ENCODE measurements at places on chromosomes 12 and 14.
A peak's percentile ranks its signal among the peaks of the same experiment; 100 is the strongest.

GRCh38 chr12:39329018-39329417, 113.9 kb downstream of the KIF21A start:
- peaks cover 98% of the 10 kb centered on the region for H3K36me3 ChIP-seq
- H3K4me1 ChIP-seq: no peaks in the 10 kb centered on the region
- DNase-seq: no peak

- H3K4me1 ChIP-seq: peaks cover 5% of the 10 kb centered on the region
- no peak for DNase-seq
- peak overlapping the region; percentile 25 for H3K27ac ChIP-seq
- no peak overlapping the region for H3K4me3 ChIP-seq
- no peaks in the 10 kb centered on the region for H3K27me3 ChIP-seq
Observed at GRCh38 chr12:53483225-53483978, 15.9 kb downstream of the MAP3K12 start.

DNA sequence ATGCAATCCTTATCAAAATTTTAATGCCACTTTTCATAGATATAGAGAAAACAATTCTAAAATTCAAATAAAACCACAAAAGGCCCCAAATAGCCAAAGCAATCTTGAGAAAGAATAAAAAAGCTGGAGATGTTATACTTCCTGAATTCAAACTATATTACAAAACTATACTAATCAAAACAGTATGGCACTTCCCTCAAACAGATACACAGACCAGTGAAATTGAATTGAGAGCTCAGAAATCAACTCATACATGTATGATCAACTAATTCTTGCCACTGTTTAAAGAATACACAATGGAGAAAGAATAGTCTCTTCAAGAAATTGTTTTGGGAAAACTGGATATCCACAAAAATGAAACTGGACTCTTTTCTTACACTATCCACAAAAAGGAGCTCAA, 55.4 kb downstream of the FOXG1 start:
- no peak for DNase-seq
- H3K27me3 ChIP-seq: no peaks in the 10 kb centered on the region
- no peak overlapping the region for H3K4me3 ChIP-seq

DNA sequence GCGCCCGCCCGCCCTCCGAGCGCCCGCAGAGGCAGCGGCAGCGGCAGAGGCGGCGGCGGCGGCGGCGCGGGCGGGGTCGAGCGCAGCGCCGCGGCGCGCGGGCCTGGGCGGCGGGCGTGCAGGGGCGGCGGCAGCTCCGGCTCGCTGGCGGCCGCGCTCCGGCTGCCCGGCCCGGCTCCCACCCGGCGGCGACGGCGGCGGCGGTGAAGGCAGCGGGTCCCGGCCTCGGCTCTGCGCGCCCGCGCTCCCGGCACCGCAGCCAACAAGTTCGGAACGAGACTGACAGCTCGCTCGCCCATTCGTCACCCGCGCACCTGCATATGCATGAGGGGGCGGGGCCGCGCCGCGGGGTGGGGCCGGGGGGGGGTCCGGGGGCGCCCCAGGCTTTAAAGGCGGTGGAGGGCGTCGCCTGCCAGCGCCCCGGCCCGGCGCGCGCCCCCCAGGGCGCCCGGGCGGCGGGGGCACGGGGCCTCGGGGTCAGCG, at the start of gene JAG2:
JAG2 (minus strand) TSS at position 281 of the 483 bp plus-strand sequence. CDS start 356 bp downstream, outside the sequence.
- peak; percentile 27 for DNase-seq
- H3K36me3 ChIP-seq: no peaks in the 10 kb centered on the region
- peak within 1 kb of the TSS; percentile 81 for H3K4me3 ChIP-seq
- no peak within 1 kb of the TSS for H3K27ac ChIP-seq

DNA sequence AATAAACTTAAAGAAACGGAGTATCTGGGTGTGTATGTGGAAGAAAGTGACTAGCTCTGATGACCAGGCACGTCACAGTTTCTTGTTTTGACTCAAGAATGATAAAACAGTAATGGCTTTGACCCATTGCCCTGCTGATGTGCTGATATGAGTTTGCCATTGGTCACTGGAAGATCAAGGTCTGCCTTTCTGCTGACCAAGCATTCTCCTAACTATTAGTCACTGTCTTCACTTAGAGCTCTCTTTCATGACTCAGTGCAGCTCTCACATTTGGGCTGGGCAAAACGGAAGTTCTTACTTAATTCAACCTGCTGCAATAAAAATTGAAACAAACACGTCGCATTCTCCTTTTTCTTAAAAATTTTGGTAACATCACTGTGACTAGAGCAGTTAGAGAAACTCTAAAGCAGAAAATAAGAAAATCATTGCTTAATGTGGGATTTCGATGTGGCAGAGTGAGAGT, 366.7 kb downstream of the BTG1 start:
- no peaks in the 10 kb centered on the region for H3K36me3 ChIP-seq
- DNase-seq: no peak
- H3K27me3 ChIP-seq: no peaks in the 10 kb centered on the region
- peaks cover 7% of the 10 kb centered on the region for H3K4me1 ChIP-seq
- no peak overlapping the region for H3K27ac ChIP-seq

- H3K27ac ChIP-seq: no peak overlapping the region
- no peak overlapping the region for H3K4me3 ChIP-seq
- H3K36me3 ChIP-seq: no peaks in the 10 kb centered on the region
- no peaks in the 10 kb centered on the region for H3K27me3 ChIP-seq
- no peaks in the 10 kb centered on the region for H3K4me1 ChIP-seq
Observed at GRCh38 chr12:1130571-1130970, 139.5 kb downstream of the ERC1 start.

DNA sequence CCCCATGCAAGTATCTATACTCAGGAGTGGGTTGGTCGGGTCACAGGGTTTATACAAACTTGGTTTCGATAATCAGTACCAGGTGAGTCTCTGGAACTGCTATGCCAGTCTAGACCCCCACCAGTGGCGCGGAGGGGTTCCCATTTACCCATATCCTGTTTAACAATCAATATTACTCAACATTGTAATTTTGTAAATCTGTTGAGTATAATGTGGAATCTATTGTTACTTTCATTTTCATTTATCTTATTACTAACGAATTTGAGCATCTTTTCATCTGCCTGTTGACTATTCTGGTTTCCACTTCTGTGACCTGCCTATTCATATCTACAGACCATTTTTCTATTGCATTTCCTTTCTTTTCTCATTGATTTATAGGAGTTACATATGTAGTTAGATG, 275.2 kb upstream of the CRY1 start:
- H3K27ac ChIP-seq: no peak overlapping the region
- H3K27me3 ChIP-seq: no peaks in the 10 kb centered on the region
- no peak overlapping the region for H3K4me3 ChIP-seq
- DNase-seq: no peak

GRCh38 chr12:459430-460258, at the start of gene B4GALNT3:
Gene B4GALNT3 (plus strand): TSS chr12:459939. CDS start chr12:460377, 438 bp downstream.
- H3K4me3 ChIP-seq: peak within 1 kb of the TSS; percentile 52
- peaks cover 16% of the 10 kb centered on the region for H3K4me1 ChIP-seq
- no peak within 1 kb of the TSS for H3K27ac ChIP-seq
- peak; percentile 57 for DNase-seq
- no peaks in the 10 kb centered on the region for H3K36me3 ChIP-seq

- no peaks in the 10 kb centered on the region for H3K36me3 ChIP-seq
- no peak for DNase-seq
- no peak overlapping the region for H3K27ac ChIP-seq
- no peak overlapping the region for H3K4me3 ChIP-seq
- H3K27me3 ChIP-seq: no peaks in the 10 kb centered on the region
Observed at GRCh38 chr12:11814374-11814773, 164.9 kb downstream of the ETV6 start.

DNA sequence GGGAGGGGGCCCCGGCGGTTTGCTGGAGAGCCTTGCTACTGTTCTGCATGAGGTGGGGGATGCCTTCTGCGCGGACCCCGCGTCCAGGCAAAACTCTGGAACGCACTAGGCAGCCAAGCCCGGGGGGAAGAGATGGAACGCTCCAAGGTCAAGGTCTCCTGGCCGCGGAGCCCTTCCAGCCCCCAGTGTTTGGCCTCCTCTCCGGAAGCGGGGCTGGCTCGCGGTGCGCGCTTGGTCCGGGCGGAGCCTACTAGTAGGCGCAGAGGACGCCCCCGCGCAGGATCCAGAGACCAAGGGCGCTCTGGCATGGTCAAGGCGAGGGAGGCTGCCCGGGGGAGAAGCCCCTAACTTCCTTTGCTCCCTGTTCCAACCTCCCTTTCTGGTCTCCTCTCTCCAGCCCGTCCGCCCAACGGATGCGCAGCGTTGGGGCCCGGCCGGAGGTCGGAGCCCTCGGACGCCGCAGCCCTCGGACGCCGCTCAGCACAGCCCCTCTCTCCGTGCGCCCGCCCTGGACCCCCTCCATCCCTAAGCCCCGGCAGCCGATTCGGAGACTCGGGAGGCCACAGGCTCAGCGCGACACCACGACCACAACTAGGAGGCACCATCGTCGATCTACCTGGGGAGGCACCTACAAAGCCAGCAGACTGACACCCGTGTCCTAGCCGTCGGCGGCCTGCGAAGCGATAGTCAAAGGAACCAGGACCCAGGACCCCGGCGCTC, 669 bp upstream of the KCNK13 start:
- H3K27me3 ChIP-seq: peaks cover 30% of the 10 kb centered on the region
- H3K4me3 ChIP-seq: peak overlapping the region; percentile 40
- no peaks in the 10 kb centered on the region for H3K36me3 ChIP-seq
- no peak for DNase-seq

- H3K4me1 ChIP-seq: no peaks in the 10 kb centered on the region
- no peaks in the 10 kb centered on the region for H3K36me3 ChIP-seq
- H3K27me3 ChIP-seq: no peaks in the 10 kb centered on the region
- H3K27ac ChIP-seq: no peak overlapping the region
- DNase-seq: no peak
Observed at GRCh38 chr14:58977366-58977765, 211.1 kb upstream of the DAAM1 start.
